SK-N-SH treated with all-trans-retinoic acid at 6 μM for 48 hours (cell line): ENCODE measurements at places on chromosomes 16 and 17.

GRCh38 chr17:20926532-20926931 lies 116.3 kb downstream of the USP22 start:
- ATAC-seq: peak; percentile 70

DNA sequence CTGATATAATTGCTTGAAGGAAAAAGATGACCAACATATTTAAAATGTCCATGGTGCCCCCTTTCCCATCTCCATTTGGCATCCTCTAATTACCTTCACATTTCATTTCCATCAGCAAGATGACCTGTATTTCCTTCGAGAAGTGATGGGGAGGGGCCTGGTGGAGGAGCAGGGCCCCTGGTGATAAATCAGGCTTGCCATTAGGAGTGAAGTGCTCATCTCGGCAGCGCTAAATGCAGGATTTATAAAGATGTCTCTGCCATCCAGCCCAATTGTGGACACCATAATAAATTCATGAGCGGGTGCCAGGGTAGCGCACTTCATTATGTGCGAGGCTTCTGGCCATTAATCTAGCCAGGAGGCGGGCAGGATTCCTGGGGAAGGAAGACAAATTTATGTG lies 101.5 kb upstream of the IRX6 start:
- ATAC-seq: no peak

DNA sequence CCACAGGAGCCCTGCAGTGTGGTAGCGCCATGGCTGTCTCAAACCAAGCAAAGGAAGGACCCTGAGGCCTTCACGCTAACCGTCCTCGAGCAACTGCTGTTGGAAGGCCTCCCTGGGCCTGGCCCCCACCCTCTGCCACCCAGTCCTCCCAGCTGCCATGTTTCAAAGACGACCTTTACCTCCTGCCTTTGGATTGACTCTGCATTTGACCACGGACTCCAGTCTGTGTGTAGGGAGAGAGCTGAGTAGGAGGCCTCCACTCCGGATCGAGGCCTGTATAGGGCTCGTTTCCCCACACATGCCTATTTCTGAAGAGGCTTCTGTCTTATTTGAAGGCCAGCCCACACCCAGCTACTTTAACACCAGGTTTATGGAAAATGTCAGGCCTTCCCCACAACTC lies 24.3 kb downstream of the PLCD3 start:
- ATAC-seq: no peak; the same call in 1 of the 3 replicates

- ATAC-seq: peak; percentile 59
Measured at GRCh38 chr16:31016018-31016417, 5.6 kb upstream of the STX1B start.

- no peak for ATAC-seq
Measured at GRCh38 chr17:75004371-75004770, 8.1 kb upstream of the MRPL58 start.

DNA sequence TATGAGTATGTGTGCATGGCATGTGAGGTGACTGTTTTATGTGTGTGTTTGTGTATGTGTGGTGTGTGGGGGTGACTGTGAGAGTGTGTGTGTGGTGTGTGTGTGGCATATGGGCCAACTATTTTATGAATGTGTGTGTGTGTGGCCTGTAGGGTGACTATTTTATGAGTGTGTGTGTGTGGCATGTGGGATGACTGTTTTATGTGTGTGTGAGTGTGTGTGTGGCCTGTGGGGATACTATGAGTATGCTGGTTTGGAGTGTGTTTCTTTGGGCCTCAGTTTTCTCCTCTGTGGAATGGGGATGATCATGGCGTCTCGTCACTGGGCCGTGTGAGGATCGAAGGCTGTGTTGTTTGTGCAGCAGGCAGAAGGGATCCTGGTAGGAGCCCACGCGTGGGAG lies 152.1 kb upstream of the PLCG2 start:
- no peak for ATAC-seq

GRCh38 chr17:15284537-15284936 lies 19.4 kb upstream of the PMP22 start:
- no peak for ATAC-seq
